Renal cortical epithelial cell (primary cell): ENCODE measurements at places on chromosomes 6 and 20. TPM values are rescaled to one million over a fixed set of nuclear protein-coding genes. Genes with fewer than 3 reads are reported as not detected.

Gene DNAH8
- under 0.01 TPM in 1 of 2 replicates, not detected in the other for total RNA-seq

DNA sequence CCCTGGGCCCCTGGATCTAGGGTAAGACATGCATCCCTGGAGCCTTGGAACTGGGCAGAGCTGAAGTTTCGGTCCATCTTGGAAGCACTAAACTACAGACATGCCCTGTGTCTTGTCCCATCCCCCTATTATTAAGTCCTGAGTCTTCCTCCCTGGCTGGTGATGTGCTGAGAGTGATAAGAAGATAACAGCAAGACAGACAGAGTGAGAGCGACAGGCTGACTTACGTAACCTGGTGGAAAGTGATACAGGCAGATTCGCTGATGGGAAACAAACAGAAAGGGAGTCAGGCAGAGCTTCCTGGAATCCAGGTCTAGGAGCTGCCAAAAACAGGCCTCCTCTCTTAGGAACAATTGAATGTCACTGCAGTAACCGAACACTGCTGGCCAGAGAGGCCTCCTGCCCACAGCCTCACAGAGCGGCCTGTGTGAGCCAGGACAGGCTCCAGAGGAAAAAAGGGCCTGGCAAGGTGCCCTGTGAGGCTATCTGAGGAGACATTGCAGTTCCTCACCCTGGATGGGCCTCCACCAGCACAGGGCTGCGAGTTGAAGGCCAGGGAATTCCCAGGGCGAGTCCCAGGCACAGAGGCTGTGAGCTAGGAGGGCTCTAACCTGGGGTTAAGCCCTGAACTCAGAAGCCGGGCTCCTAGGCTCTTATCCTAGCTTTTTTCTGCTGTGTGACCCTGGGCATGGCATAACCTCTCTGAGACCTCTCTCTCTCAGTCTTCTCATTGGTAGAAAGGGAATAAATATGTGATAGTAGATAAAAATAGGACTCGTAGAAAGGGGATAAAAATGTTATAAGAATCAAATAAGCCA is 34.2 kb upstream of the B4GALT5 start:
- peak; percentile 54 for DNase-seq

DNA sequence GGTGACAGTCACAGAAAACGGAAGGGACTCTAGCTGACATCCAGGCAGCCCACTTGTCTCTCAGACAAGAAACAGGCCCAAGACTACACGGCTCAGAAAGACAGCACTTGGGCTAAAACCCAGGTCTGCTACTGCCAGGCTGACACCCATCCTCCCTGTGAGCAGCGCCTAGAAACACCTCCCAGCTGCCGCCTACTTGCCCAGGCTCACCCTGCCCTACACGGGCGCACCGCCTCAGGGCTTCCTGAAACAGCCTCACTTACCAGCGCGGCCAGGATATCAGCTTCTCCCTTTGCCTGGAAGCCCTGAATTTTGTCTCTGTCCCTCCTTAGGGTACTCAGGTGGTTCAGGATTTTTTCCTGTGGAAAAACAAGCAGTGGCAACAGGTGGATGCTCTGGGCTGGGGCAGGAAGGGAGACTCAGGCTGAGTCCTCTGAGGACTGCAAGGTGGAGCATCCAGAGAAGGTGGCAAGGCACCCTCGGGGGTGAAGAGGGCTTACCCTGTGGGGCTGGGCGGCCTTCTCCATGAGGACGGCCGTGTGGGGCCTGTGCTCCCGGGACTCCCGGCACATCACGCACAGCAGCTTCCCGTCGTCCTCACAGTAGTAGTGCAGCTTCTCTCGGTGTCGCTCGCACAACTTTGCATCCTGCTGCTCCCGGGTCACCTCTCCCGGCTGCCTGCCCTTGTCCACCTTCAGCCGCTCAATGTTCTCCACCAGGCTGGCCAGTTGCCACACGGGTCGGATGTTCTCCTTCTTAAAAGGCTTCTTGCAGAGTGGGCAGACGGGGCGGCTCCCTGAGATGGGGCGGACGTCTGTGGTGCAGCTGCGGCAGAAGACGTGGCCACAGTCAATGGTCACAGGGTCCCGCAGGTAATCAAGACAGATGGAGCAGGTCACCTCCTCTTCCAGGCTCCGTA is 14.8 kb downstream of the TRIM26 start:
- DNase-seq, result no peak

DNA sequence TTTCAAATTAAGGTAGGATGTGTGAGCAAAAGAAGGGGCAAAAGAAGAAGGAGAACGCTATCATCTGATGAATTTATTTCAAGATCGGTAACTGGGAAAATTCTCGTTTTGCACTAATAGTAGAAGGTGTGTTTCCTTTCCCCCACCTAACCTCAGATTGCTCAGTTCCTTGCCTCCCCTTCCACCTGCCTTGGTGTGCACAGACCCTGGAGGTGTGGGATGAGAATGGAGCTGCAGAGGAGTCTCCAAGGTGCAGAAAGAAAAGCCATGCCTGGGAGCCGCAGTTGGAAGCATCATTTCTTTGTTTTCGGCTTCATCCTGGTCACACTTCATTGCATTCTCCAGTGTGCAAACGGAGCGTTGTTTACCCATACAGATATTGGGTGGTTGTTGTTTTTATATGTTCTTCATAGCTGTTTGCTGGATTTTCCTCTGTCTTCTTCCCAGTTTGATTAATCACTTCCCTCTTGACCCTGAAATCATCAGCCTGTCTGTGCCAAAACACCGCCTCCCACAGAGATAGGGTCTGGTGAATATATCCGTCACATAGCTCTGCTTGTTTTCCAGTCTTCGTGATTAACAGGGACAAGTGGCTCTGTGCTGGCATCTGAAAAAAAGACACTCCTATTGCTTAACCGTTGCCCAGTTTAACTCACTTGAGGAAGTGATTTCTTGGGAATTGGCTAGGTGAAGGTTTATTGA is 40.2 kb upstream of the NEDD9 start:
- DNase-seq, result peak; percentile 62

DNA sequence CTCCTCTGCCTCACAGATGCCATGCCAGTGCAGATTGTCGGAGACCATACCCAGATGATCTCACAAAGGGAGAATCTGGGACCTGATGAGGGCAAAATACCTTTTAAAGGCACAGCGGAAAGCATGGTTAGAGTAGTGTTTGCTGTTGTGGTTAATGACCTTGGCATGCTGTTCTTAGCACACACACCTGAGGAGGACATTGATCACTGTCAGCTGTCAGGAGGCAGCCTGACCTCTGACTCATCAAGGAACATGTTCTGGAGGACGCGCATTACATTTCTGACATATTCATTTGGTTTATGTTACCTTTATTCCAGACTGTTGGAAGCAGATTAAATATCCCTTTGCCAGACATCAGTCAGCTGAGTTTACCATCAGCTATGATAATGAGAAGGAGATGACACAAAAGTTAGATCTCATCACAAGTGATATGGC is 57.1 kb downstream of the GOPC start:
- DNase-seq, result peak; percentile 53

DNA sequence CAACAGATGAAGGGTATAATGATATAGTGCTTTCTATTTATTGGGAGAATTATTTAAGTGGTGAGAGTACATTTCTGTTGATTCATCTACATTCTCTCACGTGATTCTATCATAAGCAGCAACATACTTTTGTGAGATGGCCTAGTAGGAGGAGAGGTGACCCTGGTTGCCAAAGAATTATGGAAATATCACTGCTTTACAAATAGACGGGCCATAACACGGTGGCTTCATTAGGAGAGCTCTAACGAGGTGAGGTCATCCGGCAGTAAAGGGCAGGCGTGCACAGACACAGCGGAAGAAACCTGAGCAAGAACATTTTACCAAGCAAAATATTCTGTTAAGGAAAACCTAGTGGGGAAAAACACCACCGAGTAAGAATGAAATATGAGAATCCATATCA is 337.4 kb upstream of the QKI start:
- DNase-seq, result no peak

DNA sequence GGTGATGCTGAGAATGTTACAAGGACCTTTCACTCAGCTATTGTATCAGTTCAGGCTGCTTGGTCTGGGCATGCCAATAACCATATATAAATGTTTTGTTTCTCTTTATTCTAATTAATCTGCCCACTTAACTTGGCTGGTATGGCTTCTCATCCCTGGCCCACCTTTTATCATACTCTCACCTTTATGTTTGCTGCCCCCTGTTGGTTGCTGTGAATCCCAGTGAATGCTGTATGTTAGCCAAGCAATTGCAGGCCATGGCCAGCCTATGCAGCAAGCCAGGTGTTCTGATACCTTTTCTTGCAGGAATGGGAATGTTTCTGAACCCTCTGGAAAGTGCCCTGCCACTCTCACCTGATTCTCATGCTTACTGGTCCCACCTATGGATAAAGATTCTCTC is 54.6 kb downstream of the PCSK2 start:
- peak; percentile 3 for DNase-seq

Gene B3GALT4
- 2.7 and 5.9 TPM in 2 replicates for total RNA-seq

- no peak for DNase-seq
These were observed 65.5 kb downstream of the YTHDF1 start for GRCh38 chr20:63150391-63150898.

Gene MATN4
- total RNA-seq, result not detected in 2 replicates
